ENCODE measurements at places on chromosomes 16 and 17. TPM values are rescaled to one million over a fixed set of nuclear protein-coding genes. Genes with fewer than 3 reads are reported as not detected.
A peak's percentile ranks its signal among the peaks of the same experiment; 100 is the strongest.

HSD17B1 gene
- 0.35 TPM for total RNA-seq

DOC2B gene
- 0.04 TPM for total RNA-seq

PLCG2 gene
- total RNA-seq, result 7.0 TPM

CHD9 gene
- 18.8 TPM for total RNA-seq

TBC1D3L gene
- 0.33 TPM for total RNA-seq

NACA2 gene
- not detected for total RNA-seq

C16orf89 gene
- total RNA-seq, result not detected

ABCC11 gene
- 0.07 TPM for total RNA-seq

DNA sequence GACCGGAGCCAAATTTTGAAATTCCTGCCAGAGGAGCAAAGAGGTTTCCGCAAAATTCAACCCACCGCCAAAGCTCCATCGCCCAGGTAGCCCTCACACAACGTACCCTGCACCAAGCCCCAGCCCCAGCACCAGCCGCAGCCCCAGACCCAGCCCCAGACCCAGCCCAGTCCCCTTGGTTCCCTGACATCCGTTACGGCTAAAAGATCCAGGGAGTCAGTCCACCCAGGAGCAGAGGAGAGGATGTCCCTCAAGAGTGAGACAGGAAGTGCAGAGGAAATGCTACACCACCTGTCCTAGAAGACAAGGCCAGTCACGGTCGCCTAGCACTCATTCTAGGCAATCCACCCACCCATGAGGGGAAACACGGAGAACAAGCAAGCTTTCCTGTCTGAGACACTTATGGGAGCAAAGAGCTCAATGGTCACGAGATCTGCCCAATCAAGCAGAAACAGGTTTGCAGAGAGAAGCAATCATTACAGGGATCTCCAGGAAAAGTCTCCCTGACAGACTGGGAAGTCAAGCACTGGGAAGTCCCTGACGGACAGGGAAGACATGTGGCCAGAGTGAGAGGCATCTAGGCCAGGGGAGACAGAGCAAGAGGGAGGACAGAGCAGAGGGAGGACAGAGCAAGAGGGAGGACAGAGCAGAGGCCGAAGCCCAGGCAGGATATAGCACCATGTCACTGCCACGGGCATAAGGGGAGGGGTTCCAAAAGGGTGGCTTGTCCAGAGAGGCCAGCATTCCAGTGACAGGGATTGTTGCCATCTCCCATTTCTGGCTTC, 15.0 kb upstream of the KCNJ18 start:
- no peak for DNase-seq
- H3K36me3 ChIP-seq, result no peaks in the 10 kb centered on the region
- no peak overlapping the region for H3K4me3 ChIP-seq
- H3K27ac ChIP-seq, result no peak overlapping the region

DNA sequence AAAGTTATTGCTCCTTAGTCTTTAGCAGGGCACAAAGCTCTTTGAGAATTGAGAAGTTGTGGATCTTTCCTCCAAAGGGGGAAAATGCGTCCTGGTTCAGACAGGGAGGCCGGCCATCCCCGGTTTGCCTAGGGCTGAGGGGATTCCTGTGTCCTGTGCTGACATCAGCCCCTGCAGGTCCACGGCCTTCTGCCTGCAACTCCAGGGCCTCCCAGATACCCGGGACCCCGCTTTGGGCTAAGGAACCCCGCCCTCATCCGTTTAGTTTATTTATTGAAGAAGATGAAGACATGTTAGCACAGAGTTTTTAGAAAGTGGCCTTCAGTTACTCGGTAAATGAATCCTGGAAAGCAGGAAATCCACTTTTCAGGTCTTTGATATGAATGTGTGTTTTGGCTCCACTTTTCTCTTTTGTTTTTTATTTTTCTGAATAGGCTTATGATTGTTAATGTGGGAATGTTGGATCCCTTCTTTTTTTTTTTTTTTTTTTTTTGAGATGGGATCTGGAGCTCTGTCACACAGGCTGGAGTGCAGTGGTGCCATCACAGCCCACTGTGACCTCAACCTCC, 65.6 kb downstream of the CRISPLD2 start:
- DNase-seq, result no peak
- no peak overlapping the region for H3K27ac ChIP-seq
- peaks cover 7% of the 10 kb centered on the region for H3K4me1 ChIP-seq

- H3K36me3 ChIP-seq, result no peaks in the 10 kb centered on the region
- no peak overlapping the region for H3K4me3 ChIP-seq
- H3K27ac ChIP-seq, result no peak overlapping the region
- DNase-seq, result no peak
- H3K4me1 ChIP-seq, result no peaks in the 10 kb centered on the region
Observed at GRCh38 chr17:59513934-59514841, 51.2 kb upstream of the DHX40 start.

- no peaks in the 10 kb centered on the region for H3K36me3 ChIP-seq
- H3K27me3 ChIP-seq, result no peaks in the 10 kb centered on the region
- H3K4me1 ChIP-seq, result peaks cover 15% of the 10 kb centered on the region
- H3K27ac ChIP-seq, result no peak overlapping the region
Observed at GRCh38 chr17:7137171-7137943, 22.7 kb upstream of the ASGR2 start.

GRCh38 chr16:85832570-85833218, 33.2 kb downstream of the COX4I1 start:
- H3K27ac ChIP-seq, result no peak overlapping the region
- H3K36me3 ChIP-seq, result no peaks in the 10 kb centered on the region
- peaks cover 13% of the 10 kb centered on the region for H3K4me1 ChIP-seq
- H3K27me3 ChIP-seq, result peaks cover 39% of the 10 kb centered on the region

GRCh38 chr17:79664930-79665737, 54.3 kb upstream of the RBFOX3 start:
- peaks cover 35% of the 10 kb centered on the region for H3K27me3 ChIP-seq
- H3K36me3 ChIP-seq, result no peaks in the 10 kb centered on the region
- H3K4me1 ChIP-seq, result no peaks in the 10 kb centered on the region
- H3K4me3 ChIP-seq, result no peak overlapping the region
- no peak overlapping the region for H3K27ac ChIP-seq
- no peak for DNase-seq

DNA sequence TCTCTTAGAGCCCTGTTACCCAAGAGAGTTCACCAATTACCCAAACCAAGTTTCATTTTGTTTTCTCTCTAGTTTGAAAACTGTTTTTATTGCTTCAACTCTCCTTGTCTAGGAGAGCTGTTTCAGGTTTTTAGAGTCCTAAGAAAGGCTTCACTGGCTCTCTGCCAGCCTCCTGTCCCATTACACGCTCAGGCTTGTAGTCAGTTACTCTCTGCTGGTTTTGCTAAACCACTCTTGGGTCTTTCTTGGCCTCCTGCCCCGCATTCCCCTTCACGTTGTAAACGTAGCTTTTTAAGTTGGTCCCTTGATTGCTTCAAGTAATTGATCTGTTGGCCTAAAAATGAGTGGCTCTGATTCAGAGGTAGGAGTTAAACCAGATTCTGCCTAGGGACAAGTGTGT, 529.1 kb downstream of the MAF start:
- peak overlapping the region; percentile 34 for H3K27ac ChIP-seq
- H3K4me3 ChIP-seq, result no peak overlapping the region
- H3K36me3 ChIP-seq, result peaks cover 3% of the 10 kb centered on the region
- H3K4me1 ChIP-seq, result peaks cover 64% of the 10 kb centered on the region

GRCh38 chr17:82985973-82986372, 93.4 kb upstream of the METRNL start:
- no peaks in the 10 kb centered on the region for H3K27me3 ChIP-seq
- peaks cover 30% of the 10 kb centered on the region for H3K4me1 ChIP-seq
- peak; percentile 79 for DNase-seq
- peaks cover 6% of the 10 kb centered on the region for H3K36me3 ChIP-seq
- peak overlapping the region; percentile 37 for H3K4me3 ChIP-seq
- H3K27ac ChIP-seq, result peak overlapping the region; percentile 53

- DNase-seq, result no peak
- peaks cover 82% of the 10 kb centered on the region for H3K27me3 ChIP-seq
- H3K4me1 ChIP-seq, result peaks cover 15% of the 10 kb centered on the region
- no peak overlapping the region for H3K4me3 ChIP-seq
- no peaks in the 10 kb centered on the region for H3K36me3 ChIP-seq
Observed at GRCh38 chr17:39598047-39598481, 9.7 kb downstream of the NEUROD2 start.

DNA sequence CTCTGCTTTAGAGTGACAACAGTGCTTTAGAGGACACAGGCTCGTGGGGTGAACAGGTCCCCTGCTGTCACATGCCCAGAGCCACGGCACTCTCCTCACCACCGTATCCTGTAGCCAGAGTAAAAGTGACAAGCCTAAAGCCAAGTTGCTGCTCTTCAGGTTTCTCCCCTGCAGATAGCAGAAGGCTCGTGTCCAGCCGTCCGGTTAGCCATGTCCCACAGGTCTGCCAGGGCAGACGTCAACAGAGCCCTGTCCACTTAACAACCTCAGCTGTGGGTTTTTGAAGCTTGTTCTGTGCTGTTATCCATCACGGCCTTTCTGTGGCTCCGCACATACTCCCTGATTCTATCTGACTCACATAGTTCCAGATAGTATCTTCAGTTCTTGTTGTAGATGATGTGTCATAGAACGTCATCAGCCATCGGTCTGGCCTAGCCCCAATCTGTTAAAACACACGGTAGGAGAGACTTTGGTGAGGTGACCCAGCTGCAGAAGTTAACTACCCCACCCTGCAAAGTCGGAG, 100.7 kb downstream of the SOCS1 start:
- H3K4me3 ChIP-seq, result no peak overlapping the region
- no peaks in the 10 kb centered on the region for H3K27me3 ChIP-seq
- no peak overlapping the region for H3K27ac ChIP-seq
- H3K4me1 ChIP-seq, result peaks cover 34% of the 10 kb centered on the region
- peaks cover 11% of the 10 kb centered on the region for H3K36me3 ChIP-seq

DNA sequence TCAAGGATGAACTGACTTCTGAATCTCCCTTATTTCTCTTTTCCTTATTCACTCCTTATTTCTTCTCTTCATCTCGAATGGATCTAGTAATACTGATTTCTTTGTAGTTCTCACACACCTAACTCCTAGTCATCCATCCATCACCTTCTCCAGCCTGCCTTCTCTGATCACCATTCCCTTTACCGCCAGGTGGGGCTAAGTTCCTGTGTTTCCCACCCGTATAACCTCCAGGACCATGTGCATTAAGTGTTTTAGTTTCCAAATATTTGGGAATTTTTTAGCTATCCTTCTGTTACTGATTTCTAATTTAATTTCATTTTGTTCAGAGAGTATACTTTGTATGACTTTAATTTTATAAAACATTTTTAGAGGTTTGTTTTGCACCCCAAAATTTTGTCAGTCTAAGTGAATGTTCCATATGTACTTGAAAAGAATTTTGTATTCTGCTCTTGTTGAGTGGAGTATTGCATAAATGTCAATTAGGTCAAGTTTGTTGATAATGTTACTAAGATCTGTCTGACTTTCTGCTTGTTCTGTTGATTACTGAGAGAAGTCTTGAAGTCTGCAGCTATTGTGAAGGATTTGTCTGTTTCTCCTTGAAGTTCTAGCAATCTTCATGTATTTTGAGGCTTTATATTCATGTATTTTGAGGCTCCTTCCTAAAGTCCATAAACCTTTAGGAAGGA, 8.8 kb downstream of the BPTF start:
- H3K4me3 ChIP-seq, result no peak overlapping the region
- no peak for DNase-seq
- H3K4me1 ChIP-seq, result peaks cover 79% of the 10 kb centered on the region
- H3K27me3 ChIP-seq, result no peaks in the 10 kb centered on the region

GRCh38 chr17:7563115-7563869, 1.6 kb downstream of the SENP3 start:
- peak overlapping the region; percentile 79 for H3K4me3 ChIP-seq
- DNase-seq, result no peak
- H3K27ac ChIP-seq, result peak overlapping the region; percentile 90
- H3K4me1 ChIP-seq, result peaks cover 44% of the 10 kb centered on the region

DNA sequence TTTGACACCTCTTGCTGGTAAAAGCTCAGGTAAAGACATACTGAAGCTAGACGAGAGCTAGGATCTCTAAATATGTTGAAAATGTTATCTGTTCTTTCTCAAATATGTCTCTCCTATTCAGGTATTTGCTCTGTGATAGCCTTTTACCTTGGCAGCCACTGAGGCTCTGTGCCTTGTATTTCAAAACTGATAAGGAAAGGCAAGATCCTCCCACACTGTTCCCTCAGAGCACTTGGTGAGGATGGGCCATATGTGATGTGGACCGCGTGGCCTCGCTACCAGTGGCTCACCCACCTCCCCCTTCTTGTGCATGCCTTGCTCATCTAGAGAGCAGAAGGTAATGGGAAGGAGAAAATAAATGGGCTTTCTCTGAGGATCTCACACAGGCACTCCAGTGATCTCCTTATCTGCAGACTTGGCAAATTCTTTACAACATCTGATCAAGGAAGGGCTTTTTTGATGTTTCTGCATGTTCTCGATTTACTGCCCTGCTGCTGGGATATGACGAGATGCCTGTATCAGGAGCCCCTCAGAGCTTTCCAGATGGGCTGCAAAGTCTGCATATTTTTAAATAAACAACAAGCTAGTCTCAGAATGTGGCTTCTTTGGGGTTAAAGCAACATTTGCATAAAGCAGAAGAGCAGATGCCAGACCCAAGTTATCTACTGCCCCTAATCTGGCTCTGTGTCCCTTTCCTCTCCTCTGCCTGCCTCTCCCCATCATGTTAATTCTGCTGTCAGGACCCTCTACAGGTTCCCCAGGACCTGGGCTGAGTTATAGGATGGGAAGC, 16.9 kb downstream of the HOXB1 start:
- no peak for DNase-seq
- no peak overlapping the region for H3K27ac ChIP-seq
- H3K36me3 ChIP-seq, result no peaks in the 10 kb centered on the region
- peaks cover 42% of the 10 kb centered on the region for H3K27me3 ChIP-seq
- peaks cover 16% of the 10 kb centered on the region for H3K4me1 ChIP-seq
- H3K4me3 ChIP-seq, result no peak overlapping the region

DNA sequence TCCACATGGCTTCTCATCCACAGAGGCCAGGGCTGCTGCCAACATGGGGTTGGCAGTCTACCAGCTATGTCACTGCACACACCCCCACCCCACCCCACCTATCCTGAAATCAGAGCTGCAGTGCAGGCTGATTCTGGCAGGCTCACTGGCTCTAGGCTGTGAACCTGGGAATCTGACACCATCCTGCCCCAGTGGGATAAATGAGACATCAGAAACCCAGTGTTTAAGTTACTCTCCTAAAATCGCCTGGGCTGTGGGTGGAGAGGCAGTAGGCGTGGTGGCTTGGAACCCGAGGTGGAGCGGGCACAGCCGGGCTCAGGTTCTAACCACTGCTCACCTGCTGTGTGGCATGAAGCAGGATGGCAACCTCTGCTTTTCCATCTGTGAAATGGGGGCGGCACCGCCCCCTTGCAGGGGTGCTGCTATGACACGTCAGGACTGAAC, 5.6 kb downstream of the SLC38A8 start:
- no peak overlapping the region for H3K27ac ChIP-seq
- no peak overlapping the region for H3K4me3 ChIP-seq
- no peaks in the 10 kb centered on the region for H3K4me1 ChIP-seq

DNA sequence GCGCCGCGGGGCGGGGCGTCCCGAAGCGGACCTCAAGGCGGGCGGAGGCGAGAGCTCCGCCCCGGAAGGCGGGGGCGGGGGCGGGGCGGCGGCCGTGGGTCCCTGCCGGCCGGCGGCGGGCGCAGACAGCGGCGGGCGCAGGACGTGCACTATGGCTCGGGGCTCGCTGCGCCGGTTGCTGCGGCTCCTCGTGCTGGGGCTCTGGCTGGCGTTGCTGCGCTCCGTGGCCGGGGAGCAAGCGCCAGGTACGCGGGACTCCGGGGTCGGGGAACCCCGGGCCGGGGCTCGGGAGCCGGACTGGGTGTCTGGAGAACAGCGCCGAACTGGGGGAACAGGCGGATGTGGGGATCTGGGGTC, at the start of gene TNFRSF12A:
Gene TNFRSF12A (plus strand): TSS at position 122 of the 357 bp plus-strand sequence. CDS start 30 bp downstream, at position 152.
- DNase-seq, result peak; percentile 85
- peak within 1 kb of the TSS; percentile 74 for H3K4me3 ChIP-seq
- H3K27ac ChIP-seq, result peak within 1 kb of the TSS; percentile 97
- H3K27me3 ChIP-seq, result peaks cover 7% of the 10 kb centered on the region
